ENCODE measurements at places on chromosomes 1 and 21.

DNA sequence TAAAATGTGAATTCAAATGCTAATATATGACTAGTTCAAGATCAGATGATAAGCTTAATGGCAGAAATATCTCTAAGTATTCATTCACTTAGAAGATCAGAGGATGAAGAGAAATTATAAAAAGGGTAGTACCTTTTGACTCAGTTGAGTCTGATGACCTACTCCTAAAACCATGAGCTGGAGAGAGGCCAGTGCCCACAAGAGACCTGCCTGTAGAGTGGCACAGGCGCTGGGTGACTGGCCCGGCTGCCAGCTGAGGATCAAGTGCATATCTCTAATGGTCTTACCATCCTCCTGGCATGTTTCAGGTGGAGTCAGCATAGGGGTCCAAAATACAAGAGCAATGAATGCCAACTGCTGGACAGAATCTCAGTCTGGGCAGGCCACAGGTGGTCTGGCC is 14.1 kb downstream of the DDAH1 start:
- DNase-seq: no peak

GRCh38 chr1:218323568-218324225 is 21.4 kb upstream of the TGFB2 start:
- no peak for DNase-seq

DNA sequence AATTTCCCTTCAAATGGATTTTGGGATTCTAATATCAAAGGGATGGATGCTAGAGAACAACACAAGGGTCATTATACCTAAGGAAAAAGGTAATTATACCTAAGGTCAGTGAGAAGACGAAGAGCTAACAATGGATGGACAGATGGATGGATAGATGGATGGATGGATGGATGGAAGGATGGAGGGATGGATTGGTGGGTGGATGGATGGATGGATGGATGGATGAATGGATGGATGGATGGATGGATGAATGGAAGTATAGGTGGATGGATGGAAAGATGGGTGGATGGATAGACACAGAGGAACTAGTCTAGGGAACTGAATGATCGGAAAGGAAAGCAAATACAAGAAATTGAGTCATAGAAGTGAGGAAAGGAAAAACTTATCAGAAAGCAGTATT is 34.0 kb downstream of the SLC35F3 start:
- DNase-seq: no peak

DNA sequence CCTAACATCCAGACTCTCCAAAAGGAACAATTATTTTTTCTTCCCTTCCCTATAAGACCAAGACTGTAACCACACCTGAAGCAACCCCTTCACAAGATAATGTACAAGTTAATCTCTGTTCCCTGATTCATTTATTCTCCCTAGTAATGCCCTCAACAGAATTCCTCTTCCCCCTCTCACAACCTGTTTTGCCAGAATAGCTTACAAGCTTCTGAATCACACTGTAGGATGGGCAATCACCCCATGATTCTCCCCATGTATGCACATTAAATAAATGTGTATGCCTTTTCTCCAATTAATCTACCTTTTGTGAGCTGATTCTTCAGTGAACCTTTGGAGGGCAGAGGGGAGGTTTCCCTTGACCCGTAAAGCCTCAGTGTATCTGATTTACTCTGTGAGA is 20.9 kb upstream of the RNF11 start:
- DNase-seq: no peak

GRCh38 chr1:216420746-216421145 is 2.5 kb downstream of the USH2A start:
- no peak for DNase-seq

DNA sequence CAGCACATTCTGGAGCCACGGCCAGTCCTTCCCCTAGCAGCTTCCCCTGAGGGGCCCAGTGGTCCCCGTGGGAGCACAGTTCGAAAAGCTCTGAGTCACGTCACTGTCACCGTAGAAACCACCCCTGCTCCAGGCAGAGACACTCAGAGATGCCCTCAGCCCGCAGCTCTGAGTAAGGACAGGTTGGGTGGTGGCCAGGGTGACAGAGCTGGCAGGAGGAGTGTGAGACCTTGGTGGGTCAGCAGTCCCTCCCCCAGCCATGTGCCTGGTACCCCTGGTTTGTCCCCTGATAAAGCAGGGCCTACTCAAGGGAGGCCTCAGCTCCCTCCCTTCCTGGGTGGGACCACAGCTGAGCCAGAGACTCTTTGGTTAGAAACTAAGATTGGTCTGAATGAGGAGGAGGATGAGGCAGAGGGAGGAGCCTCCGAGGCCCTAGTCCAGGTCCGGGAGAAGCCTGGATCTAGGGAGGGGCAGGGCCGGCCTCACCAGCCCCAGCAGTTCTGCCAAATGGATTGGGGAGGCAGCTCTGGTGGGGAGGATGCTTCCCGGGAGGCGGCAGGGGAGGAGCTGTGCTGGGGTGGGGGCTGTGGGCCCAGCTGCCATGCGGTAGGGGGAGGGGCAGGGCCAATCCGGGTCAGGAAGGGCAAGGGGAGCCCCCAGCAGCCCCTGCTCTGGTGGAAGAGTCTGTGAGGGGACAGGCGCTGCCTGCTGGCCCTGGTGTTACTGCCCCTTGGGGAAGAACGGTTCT is 55.2 kb downstream of the SLC9A1 start:
- DNase-seq: peak; percentile 36

DNA sequence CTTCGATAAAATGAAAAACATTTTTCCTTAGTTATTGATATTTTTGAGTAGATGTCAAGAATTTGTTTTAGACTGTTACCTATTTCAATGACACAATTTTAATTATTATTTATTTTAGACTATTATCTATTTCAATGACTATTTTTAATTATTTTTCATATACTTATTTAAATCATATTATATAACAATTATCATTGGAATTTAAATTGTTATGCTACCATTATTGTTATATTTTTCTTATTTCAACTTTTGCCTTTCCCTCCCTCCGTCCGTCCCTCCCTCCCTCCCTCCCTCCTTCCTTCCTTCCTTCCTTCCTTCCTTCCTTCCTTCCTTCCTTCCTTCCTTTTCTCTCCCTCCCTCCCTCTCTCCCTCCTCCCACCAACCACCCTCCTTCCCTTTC is 229.3 kb downstream of the GRIK1 start:
- DNase-seq: no peak

All from Caco-2 (cell line).